ENCODE measurements at places on chromosomes 12 and 14. TPM values are rescaled to one million over a fixed set of nuclear protein-coding genes. Genes with fewer than 3 reads are reported as not detected.

GUCY2C gene
- total RNA-seq = not detected

GNB3 gene
- not detected for total RNA-seq

PTPN21 gene
- not detected for total RNA-seq

C12orf60 gene
- total RNA-seq = 0.79 TPM

CRIP2 gene
- total RNA-seq = 1.7 TPM

ISCU gene
- 86.9 TPM for total RNA-seq

OR9K2 gene
- total RNA-seq = not detected

SLC25A21 gene
- total RNA-seq = not detected

CCDC77 gene
- total RNA-seq = 15.1 TPM

TSPAN31 gene
- total RNA-seq = 27.0 TPM

CACNA1C gene
- total RNA-seq = 0.35 TPM

KRT6C gene
- total RNA-seq = not detected

L3HYPDH gene
- 16.5 TPM for total RNA-seq

GRCh38 chr12:958588-959123, 9.2 kb upstream of the RAD52 start:
- no peak for DNase-seq
- no peak overlapping the region for H3K27ac ChIP-seq
- H3K27me3 ChIP-seq = no peaks in the 10 kb centered on the region

DNA sequence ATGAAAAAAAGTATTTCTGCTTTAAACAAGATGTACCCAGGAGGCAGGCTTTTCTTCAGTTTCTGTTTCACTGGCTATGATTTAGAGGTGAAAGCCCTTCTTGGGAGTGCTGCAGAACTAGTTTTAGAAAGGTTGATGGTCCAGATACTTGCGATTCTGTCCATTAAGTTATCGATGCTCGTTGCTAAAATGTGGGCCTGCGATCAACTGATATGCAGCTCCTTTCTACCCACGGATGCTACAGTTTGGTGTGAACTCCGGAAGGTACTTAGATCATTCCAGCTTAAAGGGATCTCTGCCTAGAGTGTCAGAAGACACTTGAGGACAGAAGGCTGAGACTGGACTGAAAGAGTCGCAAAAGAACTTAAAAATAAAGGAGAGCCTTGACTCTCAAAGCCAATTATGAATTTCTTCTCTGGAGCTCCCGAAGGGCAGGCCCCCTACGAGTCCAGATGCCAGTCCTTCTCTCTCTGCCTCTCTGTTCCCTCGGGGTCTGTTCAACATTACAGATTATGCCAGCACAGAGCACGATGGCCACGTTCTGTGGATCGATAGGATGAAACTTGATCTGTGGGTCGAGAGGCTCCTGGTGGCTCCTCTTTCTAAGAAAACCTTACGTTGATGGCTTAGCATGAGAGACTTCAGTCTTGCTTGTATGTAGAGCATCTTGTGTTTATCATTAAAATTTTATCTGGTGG, 40.0 kb downstream of the FBXW8 start:
- H3K27me3 ChIP-seq = no peaks in the 10 kb centered on the region
- H3K27ac ChIP-seq = no peak overlapping the region
- no peak for DNase-seq
- H3K36me3 ChIP-seq = peaks cover 28% of the 10 kb centered on the region
- no peak overlapping the region for H3K4me3 ChIP-seq
- H3K4me1 ChIP-seq = no peaks in the 10 kb centered on the region

- H3K27me3 ChIP-seq = no peaks in the 10 kb centered on the region
- H3K4me3 ChIP-seq = no peak overlapping the region
- H3K36me3 ChIP-seq = no peaks in the 10 kb centered on the region
- no peaks in the 10 kb centered on the region for H3K4me1 ChIP-seq
- no peak for DNase-seq
These were observed 121.3 kb downstream of the TBX3 start for GRCh38 chr12:114562654-114563053.

- DNase-seq = no peak
- H3K4me3 ChIP-seq = no peak overlapping the region
These were observed 150.8 kb downstream of the TTC7B start for GRCh38 chr14:90665321-90666000.

DNA sequence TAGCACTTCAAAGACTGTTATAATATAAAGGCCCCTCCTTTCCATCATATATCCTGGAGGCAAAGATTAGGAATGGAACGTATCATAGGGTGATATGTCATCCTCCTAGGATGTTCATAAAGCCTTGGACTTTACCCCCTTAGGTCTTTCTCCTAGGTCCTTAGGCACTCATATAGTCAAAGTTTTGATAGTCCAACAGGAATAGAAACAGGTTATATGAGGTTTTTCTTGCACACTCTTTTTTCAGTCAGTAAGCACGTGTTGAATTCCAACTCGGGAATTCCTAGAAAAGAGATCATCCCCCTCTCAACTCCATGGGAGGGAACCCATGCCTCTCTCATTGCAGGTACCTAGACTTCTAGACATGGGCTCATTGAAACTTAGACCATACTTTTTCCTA, 20.1 kb upstream of the MAGOHB start:
- no peak overlapping the region for H3K4me3 ChIP-seq
- no peaks in the 10 kb centered on the region for H3K36me3 ChIP-seq
- H3K27ac ChIP-seq = no peak overlapping the region
- no peaks in the 10 kb centered on the region for H3K27me3 ChIP-seq

DNA sequence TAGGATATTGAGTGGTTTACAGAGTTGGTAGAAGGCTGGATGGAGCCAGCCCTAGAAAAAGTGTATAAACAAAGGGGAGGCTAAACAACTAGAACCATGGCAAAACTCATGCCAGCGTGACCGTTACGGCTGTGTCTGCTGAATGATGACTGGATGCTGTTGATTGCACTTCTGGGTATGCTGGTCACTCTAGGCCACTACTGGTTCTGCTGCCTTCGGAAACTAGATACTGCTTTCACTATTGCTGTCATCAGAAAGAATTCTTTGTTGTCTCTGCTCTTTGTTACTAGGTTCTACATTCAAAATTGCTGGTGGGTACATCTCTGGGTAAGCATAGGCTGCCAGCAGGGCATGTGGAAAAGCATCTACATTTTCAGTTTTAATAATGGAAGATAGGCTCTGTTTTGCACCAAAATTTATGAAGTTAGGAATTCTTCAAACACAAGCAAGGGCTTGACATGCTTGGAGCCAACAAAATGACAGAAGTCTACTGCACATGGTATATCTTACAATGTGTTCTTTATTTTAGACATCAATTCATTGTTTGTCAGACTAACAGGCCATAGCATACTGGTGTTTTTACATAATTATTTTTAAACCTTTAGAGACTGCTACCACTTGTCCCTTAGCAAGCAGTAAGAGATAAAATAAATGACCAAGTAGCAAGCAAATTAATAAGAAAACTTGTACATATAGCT, 15.4 kb downstream of the MON2 start:
- no peak overlapping the region for H3K4me3 ChIP-seq
- H3K4me1 ChIP-seq = no peaks in the 10 kb centered on the region
- H3K27me3 ChIP-seq = no peaks in the 10 kb centered on the region
- DNase-seq = no peak
- peaks cover 5% of the 10 kb centered on the region for H3K36me3 ChIP-seq
- no peak overlapping the region for H3K27ac ChIP-seq

- no peaks in the 10 kb centered on the region for H3K4me1 ChIP-seq
- H3K27me3 ChIP-seq = no peaks in the 10 kb centered on the region
- no peaks in the 10 kb centered on the region for H3K36me3 ChIP-seq
- DNase-seq = no peak
- no peak overlapping the region for H3K27ac ChIP-seq
These were observed 83.0 kb upstream of the PIWIL1 start for GRCh38 chr12:130254461-130255276.

- no peaks in the 10 kb centered on the region for H3K36me3 ChIP-seq
- H3K27ac ChIP-seq = no peak overlapping the region
- H3K4me3 ChIP-seq = no peak overlapping the region
- H3K4me1 ChIP-seq = no peaks in the 10 kb centered on the region
These were observed 18.8 kb downstream of the ASPG start for GRCh38 chr14:104104076-104104901.

DNA sequence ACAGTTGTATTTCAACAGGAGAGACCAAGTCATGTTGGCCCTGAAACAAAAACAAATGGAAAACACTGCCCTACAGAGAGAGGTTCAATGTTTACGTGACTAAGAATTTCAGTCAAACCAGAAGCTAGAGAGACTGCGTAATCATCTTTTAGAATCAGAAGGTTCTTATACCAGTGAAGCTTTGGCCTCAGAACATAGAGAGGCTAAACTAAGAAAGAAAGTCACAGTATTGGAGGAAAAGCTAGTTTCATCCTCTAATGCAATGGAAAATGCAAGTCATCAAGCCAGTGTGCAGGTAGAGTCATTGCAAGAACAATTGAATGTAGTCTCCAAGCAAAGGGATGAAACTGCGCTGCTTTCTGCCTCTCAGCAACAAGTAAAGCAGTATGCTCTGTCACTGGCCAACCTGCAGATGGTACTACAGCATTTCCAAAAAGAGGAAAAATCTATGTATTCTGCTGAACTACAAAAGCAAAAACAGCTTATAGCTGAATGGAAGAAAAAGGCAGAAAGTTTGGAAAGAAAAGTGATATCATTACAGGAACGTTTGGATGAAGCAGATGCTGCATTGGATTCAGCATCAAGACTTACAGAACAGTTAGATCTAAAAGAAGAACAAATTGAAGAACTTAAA, 32.5 kb upstream of the NUAK1 start:
- no peak overlapping the region for H3K4me3 ChIP-seq
- DNase-seq = no peak
- H3K27ac ChIP-seq = no peak overlapping the region

GRCh38 chr12:75270157-75270556, 60.0 kb downstream of the CAPS2 start:
- H3K27me3 ChIP-seq = no peaks in the 10 kb centered on the region
- H3K36me3 ChIP-seq = no peaks in the 10 kb centered on the region
- DNase-seq = no peak
- no peak overlapping the region for H3K27ac ChIP-seq
- H3K4me1 ChIP-seq = no peaks in the 10 kb centered on the region

- H3K4me1 ChIP-seq = peaks cover 9% of the 10 kb centered on the region
- no peaks in the 10 kb centered on the region for H3K27me3 ChIP-seq
- H3K27ac ChIP-seq = no peak overlapping the region
- no peak for DNase-seq
- no peaks in the 10 kb centered on the region for H3K36me3 ChIP-seq
These were observed 37.9 kb upstream of the TMEM179 start for GRCh38 chr14:104642540-104642868.

- H3K27ac ChIP-seq = no peak overlapping the region
- no peak overlapping the region for H3K4me3 ChIP-seq
- no peaks in the 10 kb centered on the region for H3K36me3 ChIP-seq
- no peaks in the 10 kb centered on the region for H3K4me1 ChIP-seq
- DNase-seq = no peak
- no peaks in the 10 kb centered on the region for H3K27me3 ChIP-seq
These were observed 200.4 kb upstream of the SYT10 start for GRCh38 chr12:33639975-33640374.

DNA sequence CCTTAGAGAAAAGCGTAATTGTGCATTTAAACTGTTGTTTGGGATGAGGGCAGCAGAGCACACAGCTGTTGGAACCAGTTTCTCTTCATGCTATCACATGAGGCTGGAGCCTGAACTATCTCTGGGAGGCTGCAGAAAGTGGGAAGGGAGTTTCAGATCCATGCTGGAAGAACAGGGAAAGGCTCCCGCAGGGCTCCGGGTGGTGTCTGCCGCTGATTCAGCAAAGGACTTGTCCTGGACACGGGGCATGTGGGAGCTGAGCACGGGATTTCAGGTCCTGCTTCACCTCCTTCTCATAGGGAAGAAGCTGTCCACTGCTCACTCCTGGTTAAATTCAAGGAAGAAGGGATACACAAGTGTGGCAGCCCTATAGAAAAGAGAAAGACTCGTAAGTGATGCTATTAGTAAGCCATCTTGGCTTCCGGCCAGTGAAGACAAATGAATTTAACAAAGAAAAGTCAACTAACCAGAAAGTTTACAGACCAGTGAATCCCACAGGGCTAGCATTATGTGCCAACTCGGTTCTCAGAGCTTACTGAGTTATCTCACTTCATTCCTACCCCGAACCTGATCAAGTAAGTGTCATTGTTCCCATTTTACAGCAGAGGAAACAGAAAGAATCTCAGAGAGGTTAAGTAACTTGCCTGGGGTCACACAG, 6.7 kb upstream of the FZD10 start:
- no peak overlapping the region for H3K27ac ChIP-seq
- H3K4me3 ChIP-seq = no peak overlapping the region
- H3K27me3 ChIP-seq = peaks cover 12% of the 10 kb centered on the region
- no peaks in the 10 kb centered on the region for H3K4me1 ChIP-seq
- DNase-seq = no peak
- H3K36me3 ChIP-seq = no peaks in the 10 kb centered on the region

DNA sequence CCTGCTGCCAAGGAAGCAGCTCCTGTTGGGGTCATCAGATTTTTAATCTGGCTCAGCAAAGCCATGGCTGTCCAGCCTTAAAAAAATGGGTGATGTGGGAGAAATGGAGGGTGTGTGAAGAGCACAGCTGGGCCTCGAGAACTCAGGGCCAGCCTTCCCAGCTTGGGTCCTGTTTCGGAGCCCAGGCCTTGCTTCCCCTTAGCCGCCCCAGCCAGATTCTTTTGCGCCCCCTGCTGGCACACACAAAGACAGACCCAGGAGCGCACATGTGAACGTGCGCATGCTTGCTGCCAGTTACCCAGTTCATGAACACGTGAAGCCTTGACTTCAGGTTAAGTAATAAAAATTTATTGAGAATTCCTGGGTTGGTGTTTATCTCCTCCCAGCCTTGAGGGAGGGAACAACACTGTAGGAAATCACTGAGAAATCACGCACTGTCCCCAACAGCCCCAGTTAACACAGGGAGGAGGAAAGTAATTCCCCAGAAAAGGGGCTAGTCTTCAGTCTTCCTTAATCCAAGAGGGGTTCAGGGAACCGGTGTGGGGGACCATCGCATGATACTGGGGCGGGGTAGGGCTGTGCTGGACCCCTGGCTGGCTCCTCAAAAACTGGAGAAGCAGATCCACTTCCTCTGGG, 5.3 kb downstream of the PHB2 start:
- H3K27ac ChIP-seq = peak overlapping the region; percentile 38
- no peaks in the 10 kb centered on the region for H3K27me3 ChIP-seq
- no peak overlapping the region for H3K4me3 ChIP-seq
- peak; percentile 84 for DNase-seq
- peaks cover 55% of the 10 kb centered on the region for H3K36me3 ChIP-seq
- H3K4me1 ChIP-seq = peaks cover 52% of the 10 kb centered on the region

GRCh38 chr14:63212776-63213500, 8.7 kb downstream of the RHOJ start:
- no peak overlapping the region for H3K27ac ChIP-seq

- H3K36me3 ChIP-seq = peaks cover 18% of the 10 kb centered on the region
- H3K4me3 ChIP-seq = no peak overlapping the region
- DNase-seq = peak; percentile 20
- H3K27ac ChIP-seq = no peak overlapping the region
These were observed 15.3 kb downstream of the SNX6 start for GRCh38 chr14:34614638-34615037.

- peaks cover 28% of the 10 kb centered on the region for H3K4me1 ChIP-seq
- H3K4me3 ChIP-seq = no peak overlapping the region
- H3K27ac ChIP-seq = no peak overlapping the region
- no peaks in the 10 kb centered on the region for H3K36me3 ChIP-seq
- no peaks in the 10 kb centered on the region for H3K27me3 ChIP-seq
These were observed 54.6 kb downstream of the NCOR2 start for GRCh38 chr12:124512667-124513296.

- H3K27ac ChIP-seq = no peak overlapping the region
- H3K4me3 ChIP-seq = no peak overlapping the region
- no peaks in the 10 kb centered on the region for H3K36me3 ChIP-seq
- H3K4me1 ChIP-seq = no peaks in the 10 kb centered on the region
These were observed 117.8 kb upstream of the COCH start for GRCh38 chr14:30756594-30756993.

Data from natural killer cell (primary cell).